ENCODE measurements at places on chromosomes 11 and 22.

- DNase-seq: no peak
Observed at GRCh38 chr11:111811445-111811844, 45.3 kb upstream of the PPP2R1B start.

DNA sequence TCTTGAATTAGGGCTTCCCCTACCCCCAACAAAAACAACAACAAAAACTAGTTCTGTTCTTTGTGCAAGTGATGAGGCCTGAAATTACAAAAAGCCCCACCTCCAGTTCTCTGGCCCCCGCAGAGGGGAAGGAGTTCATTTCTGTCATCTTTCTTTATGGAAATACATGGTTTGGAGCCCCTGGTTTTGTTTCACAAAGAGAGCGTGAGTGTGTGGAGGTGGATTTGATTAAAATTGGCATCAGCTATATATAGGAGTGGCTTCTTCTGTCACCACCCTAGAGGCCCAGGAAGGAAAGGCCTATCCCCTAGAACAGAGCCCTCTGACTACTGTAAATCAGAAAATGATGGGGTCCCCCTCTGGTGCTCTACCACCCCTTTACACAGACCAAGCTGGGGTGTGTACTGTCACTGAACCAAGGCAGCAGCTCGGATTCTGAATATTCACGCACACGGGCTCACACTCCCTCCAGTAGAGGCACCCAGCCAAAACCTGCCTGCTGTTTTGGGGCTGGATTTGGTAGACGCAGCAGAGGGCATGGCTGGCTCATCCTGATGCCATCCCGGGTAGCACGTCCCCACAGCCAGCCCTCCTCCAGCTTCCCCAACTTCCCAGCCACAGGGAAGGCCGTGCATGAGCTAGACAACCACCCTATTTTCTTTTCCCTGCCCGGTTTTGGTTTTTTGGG is 19.4 kb downstream of the RCOR2 start:
- no peak for DNase-seq

- DNase-seq: no peak
Observed at GRCh38 chr22:29379258-29379657, 9.1 kb downstream of the AP1B1 start.

- no peak for DNase-seq
Observed at GRCh38 chr11:64385945-64386704, 27.2 kb downstream of the RPS6KA4 start.

DNA sequence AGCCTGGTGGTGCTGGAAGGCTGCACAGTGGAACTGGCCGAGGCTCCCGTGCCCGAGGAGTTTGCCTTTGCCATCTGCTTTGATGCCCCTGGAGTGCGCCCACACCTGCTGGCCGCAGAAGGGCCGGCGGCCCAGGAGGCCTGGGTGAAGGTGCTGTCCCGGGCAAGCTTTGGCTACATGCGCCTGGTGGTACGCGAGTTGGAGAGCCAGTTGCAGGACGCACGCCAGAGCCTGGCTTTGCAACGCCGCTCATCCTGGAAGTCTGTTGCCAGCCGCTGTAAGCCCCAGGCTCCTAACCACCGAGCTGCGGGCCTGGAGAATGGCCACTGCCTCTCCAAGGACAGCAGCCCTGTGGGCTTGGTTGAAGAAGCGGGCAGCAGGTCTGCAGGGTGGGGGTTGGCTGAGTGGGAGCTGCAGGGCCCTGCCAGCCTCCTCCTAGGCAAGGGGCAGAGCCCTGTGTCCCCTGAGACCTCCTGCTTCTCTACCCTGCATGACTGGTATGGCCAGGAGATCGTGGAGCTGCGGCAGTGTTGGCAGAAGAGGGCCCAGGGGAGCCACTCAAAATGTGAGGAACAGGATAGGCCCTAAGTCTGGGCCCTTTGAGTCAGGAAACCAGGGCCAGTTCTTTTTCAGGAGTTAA is 1.9 kb upstream of the SMDT1 start:
- no peak for DNase-seq

DNA sequence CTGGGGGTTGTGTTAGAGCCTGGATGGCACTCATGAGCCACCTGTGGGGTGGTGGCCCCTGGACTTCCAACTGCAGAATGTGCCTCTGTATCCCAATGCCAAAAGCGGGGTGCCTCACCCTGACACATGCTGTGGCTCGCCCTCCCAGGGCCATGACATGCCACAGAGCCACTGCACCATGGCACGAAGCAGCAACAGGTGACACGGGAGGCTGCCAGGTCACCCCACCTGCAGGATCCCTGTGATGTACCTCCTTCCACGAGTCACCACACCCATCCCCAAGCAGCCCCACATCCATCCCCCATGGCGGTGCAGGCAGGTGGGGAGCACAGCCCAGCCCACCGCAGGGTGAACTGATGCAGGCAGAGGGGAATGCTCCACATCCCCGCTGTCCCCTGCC is 14.8 kb downstream of the NECTIN1 start:
- DNase-seq: no peak

DNA sequence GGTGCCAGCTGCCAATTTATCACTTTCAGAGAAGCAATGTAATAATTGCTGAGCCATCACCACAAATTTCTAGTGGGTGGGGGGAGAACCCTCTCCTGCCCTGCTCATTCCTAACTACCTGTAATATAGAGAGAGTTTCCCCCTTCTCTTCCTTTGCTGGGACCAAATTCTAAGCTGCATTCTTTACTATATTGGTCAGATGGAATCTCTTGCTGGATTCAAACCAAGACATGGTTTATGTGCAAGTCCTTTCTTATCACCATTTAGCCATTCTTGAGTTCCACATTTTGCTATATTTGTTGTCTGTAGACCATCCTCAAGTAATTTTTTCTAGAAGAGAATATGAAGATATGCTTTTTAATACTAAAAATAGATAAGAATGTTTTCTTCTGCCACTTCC is 452.1 kb downstream of the MN1 start:
- DNase-seq: no peak

- DNase-seq: no peak
Observed at GRCh38 chr11:61580271-61580888, 496 bp downstream of the SYT7 start.

GRCh38 chr11:32751381-32751780 is 43.1 kb downstream of the CCDC73 start:
- DNase-seq: no peak

DNA sequence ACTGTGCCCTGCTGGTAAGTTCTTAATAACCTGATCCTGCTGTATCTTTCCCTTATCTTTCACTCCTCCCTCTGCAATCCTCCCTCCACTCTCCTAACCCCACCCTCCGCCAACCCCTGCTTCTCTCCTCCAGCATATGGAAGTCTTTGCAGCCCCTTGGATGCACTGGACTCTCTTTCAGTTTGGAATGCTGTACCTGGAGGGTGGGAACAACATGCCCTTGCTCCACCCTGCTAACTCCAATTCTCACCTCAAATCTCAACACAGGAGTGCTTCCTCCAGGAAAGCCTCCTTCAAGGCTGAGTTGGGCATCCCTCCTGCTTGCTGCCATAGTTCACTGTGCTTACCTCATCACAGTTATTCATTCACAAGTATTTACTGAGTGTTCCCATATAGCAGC is 52.8 kb upstream of the LDLRAD3 start:
- DNase-seq: no peak

DNA sequence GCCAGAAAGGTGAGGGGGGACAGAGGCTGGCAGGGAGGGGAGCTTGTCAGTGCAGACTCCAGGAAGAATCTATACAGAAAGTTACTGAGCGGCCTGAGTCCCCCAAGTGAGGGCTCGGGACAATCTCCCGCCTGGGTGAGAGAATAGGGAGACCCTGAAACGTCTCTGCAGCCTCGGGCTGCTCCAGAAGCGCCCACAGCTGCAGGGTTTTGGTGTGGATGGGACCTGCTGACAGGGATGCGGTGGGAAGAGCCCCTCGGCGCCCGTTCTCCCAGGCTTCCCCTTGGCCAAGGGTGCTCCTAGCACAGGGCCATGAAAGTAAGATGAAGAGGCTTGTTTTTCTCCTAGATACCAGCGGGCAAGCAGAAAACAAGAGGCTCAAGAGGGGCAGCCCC is 743 bp upstream of the RCE1 start:
- DNase-seq: no peak

- DNase-seq: no peak
Observed at GRCh38 chr11:129453293-129453721, 77.7 kb downstream of the BARX2 start.

- DNase-seq: no peak
Observed at GRCh38 chr11:107682572-107682971, 29.3 kb downstream of the SLN start.

DNA sequence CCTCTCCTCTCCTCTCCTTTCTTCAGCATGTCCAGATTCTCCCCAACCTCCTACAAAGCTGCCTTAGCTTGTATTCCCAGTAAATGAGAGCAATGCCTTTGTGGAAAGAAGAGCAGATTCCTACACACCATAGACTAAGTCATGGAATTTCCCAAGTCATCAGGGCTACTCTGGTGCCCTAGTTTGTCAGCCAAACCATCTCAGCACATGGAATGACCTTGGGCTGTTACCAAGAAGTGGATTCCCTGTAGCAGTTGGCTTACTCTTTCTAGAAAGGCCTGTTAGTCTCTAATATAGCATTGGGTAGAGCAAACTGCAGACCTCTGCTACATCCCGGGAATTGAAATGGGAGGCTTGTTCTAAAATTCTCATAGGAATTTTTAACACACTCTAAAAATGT is 108.9 kb upstream of the OLFML1 start:
- DNase-seq: no peak

DNA sequence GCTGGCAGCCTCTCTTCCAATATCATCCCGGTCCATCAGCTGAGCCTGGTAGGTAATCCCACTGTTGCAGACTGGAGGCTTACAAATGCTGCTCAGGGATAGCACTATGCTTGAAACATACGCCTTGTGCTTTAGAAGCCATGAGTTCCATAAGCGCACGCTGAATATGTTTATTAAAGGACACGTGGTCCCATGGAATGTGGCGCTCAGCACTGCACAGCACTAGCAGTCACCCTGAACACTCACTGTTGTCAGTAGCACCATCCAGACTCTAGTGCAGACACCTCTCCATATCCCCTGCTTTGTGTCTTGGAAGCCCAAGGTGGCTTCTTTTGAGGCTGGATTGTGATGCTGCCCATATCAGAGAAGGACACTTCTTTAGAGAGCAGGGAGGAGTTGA is 120.9 kb downstream of the MAML2 start:
- DNase-seq: no peak

GRCh38 chr11:134978388-134979088 is 566.5 kb upstream of the B3GAT1 start:
- no peak for DNase-seq

DNA sequence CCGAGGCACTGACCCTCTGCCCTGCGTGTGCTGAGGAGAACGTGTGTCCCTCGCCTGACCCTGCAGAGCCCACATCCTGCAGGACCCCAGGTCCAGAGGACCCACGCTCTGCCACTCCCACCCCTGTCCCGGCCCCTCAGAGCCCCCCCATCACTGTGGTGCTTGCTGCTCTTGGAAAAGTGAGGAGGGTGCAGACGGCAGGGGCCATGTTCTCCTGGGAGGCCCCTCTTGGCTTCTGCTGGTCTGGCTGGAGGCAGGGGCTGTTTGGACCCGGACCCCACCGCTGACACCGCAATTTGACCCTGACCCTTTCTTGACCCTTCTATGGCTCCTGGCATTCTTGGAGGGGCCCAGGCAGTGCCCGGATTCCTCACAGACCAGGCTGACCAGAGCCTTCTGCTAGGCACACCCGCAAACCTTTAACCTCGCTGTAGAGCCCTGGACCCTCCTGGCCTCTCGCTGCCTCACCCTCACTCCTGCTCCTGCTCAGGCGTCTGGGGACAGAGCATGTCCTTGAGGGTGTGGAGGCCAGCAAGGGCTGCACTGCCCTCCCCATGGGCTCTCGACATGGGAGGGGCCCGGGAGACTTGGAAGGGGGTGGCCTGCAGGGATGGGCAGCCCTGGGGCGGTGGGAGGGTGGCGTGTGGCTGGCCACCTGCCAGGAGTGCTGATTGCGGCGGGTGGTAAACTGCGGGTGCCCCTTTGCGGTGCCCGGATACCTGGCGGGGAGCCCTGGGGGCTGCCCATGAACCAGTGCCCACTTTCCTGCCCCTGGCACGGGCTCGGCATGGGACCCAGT is 37.0 kb upstream of the MUC5AC start:
- DNase-seq: no peak

DNA sequence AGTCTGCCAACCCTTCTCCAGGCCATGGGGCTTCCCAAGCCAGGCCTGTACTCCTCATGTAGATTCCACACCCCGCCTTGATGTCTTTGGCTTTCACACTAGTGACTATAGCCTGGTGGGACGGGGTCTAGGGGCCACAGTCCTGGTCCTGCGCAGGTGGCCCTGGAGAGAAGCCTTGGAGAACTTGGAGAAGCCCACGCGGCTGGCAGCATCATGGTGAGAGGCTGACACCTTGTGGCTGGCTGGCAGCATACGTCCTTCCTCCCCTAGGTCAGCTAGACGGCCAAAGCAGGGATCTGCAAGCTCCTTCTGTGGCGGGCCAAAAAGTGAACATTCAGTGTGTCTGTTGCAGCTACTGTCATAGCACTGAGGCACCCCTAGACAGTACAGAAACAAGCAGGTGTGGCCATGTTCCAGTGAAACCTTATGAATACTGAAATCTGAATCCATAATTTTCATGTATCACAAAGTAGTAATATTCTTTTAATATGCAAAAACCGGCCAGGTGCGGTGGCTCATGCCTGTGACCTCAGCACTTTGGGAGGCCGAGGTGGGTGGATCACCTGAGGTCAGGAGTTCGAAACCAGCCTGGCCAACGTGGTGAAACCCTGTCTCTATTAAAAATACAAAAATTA is 42.0 kb downstream of the FAM83F start:
- no peak for DNase-seq

GRCh38 chr11:86175626-86176025 is 68.9 kb upstream of the EED start:
- DNase-seq: no peak

GRCh38 chr22:17851759-17852158 is 77.5 kb upstream of the BID start:
- no peak for DNase-seq

GRCh38 chr22:47247579-47248240 is 485.3 kb downstream of the TBC1D22A start:
- DNase-seq: no peak
